Right forelimb (tissue), 1 donor: ENCODE measurements at places on chromosomes 6 and 20.

DNA sequence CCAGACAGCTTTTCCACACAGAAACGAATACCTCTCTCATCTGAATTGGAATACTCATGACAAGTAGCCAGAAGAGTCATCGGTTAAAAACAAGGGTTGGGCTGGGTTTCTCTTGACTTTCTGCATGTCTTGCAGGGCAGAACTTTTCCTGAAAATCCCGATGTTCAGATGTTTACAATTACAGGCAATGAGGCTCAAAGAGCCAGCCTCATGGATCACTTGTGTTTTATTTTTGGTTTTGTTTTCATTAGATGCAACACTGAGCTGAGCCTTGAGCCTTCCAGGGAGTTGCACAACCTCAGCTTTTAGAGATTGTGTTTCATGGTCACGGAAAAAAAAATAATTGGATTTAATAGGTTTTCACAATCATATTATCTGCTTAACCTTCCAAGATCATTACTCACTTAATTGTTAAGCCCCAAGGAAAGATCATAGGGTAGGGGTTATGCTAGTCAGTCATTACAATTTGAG, 288.1 kb upstream of the PRDM1 start:
- no peak for DNase-seq

DNA sequence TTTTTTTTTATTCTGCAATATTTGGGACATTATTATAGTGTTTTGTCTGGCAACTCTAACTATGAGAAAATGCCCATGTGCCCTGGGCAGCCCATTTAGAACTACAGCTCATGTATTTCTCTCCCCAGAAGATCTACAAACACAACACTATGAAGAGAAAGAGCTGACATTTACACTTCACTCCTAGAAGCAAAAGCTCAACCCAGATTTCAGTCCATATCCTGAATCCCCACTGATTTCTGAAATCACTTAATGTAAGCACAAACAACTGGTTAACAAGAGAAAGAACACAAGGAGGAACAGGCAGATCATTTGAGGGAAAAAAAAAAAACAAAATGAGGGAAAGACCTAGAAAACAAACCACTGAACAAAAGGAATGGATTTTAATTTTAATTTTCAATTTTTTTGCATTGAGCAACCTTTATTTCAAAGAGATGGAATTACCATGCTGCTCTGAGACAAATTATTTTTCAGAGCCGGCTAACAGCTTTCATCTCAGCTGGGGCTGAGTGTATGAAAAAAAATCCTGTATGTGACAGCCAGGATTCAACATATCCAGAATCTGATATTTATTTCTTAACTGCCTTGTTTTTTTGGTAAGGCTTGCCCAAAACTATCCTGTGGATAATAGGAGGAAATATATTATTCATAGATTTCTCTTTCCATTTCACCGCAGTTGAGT, 32.5 kb downstream of the KIAA0319 start:
- DNase-seq: no peak

DNA sequence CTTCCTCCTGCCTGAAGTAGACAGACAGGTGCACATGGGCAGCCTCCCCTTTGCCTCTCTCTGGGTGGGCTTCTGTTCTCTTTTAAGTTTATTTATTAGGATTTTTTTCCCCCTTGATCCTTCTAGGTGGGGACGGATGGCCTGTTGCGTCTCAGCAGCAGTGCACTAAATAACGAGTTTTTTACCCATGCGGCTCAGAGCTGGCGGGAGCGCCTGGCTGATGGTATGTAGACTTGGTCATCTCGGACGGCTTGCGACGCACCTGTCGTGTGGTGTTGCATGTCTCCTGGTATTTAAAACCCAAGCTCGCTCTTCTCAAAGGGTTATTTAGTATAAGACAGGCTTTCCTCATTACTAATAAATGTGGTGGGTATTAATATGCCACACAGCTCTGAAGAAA, 73.3 kb downstream of the ASXL1 start:
- DNase-seq: no peak

GRCh38 chr6:165841153-165841558, 178.1 kb upstream of the PDE10A start:
- DNase-seq: no peak

DNA sequence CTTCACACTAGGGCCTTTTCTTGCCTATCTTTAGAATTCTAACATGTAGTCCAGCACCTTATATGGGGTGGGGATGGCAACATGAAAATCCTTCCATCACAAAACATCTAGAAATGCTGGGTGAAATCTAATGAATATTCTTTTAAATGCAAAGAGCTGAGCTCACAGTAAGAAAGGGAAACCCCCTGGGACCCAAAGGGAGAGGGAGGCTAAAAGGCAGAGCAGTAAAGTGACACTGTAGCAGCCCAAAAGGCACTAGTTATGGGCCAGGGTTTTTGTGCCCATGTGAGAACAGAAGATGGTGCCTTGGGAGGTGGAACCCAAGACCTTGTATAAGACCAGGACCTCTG, 66.7 kb downstream of the TRAM2 start:
- DNase-seq: no peak

GRCh38 chr6:53986721-53987521, 124.3 kb upstream of the MLIP start:
- no peak for DNase-seq

DNA sequence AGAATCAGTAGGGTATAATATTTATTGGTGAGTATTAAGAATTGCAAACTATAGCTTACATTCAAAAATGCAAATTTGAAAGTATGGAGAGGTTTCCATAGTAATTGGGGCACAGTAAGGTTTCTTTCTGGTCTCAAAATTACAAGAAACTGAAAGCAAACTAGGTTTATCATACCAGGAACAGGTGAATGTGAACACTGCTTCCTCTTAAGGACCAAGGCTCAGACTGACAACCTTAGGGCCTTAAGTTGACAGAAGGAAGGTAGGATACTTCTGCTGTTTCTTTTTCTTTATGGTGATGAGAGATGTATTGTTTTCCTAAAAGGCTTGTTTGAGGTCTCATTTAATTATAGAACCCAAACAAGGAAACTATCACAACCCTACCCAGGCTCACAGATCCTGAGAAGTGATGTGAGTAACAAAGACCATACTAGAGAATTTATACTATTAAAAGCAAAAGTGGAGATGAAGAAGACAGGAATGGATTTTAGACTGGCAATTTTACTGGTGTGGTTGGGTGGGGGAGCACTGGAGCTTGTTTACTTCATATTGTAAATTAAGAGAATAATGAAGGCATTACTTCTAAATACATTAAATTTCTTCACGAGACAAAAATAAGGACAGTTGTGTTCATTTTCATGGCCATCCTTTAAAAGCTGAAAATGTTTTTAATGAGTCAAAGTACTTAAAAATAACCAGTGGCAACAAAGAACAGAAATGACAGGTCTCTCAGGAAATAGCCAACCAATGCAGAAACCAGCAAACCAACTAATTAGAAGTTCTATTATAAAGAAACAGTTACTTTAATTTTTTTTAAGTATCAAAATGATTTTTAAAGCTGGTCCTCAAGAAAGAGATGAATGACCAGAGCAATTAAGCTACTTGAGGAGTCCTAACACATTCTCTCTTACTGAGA, 21.3 kb downstream of the STAU1 start:
- DNase-seq: no peak
